Progenitor cell of endocrine pancreas (in vitro differentiated cells): ENCODE measurements at places on chromosomes 1 and 21. TPM values are rescaled to one million over a fixed set of nuclear protein-coding genes. Genes with fewer than 3 reads are reported as not detected.

The NBPF4 gene
- not detected in 2 replicates for total RNA-seq

The SELENON gene
- 79.8 and 87.1 TPM in 2 replicates for total RNA-seq

DNA sequence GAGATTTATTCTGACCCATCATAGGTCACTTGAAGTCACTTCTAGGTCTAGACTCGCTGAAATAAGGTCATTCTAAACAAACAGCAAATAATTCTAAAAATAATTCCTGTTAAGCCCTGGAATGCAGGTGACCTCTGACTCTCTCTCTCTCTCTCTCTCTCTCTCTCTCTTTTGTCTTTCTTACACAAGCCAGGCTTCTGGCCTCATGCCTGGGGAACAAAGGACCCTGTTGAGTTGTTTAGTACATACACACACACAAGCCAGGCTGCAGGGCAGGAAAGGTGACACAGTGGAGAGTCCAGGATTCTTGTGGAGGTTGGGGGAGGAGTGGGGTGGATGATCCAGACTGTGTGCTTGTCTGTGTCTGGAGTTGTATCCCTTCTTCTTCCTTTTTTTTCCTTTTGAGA lies 4.0 kb upstream of the MEX3A start:
- H3K27me3 ChIP-seq: no peaks in the 10 kb centered on the region
- peaks cover 4% of the 10 kb centered on the region for H3K36me3 ChIP-seq
- H3K4me1 ChIP-seq: peaks cover 39% of the 10 kb centered on the region
- peak overlapping the region; percentile 65 for H3K4me3 ChIP-seq
- peak overlapping the region; percentile 97 for H3K27ac ChIP-seq

GRCh38 chr1:39434797-39435395 lies 56.5 kb upstream of the BMP8A start:
- no peak for DNase-seq
- peak overlapping the region; percentile 11 for H3K27ac ChIP-seq
- H3K27me3 ChIP-seq: no peaks in the 10 kb centered on the region
- H3K36me3 ChIP-seq: peaks cover 47% of the 10 kb centered on the region

DNA sequence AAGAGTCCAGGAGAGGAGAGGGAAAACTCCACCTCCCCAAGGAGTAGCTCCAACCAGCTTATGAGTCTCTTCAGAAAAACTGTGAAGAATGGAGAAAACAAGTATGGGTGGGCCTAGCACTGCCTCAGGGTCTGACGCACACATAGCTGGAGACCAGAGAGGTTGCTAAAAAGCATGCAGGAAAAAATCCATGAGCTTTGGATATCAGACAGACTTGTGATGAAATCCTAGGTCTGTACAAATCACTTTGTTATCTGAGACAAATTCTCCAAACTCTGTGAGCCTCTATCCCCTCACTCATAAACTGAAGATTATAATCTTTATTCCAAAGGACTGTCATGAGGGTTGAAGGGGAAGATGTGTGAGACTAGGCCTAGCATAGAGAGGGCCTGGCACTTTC lies 141.5 kb upstream of the FGGY start:
- H3K4me1 ChIP-seq: peaks cover 3% of the 10 kb centered on the region
- H3K27ac ChIP-seq: no peak overlapping the region
- DNase-seq: no peak
- no peaks in the 10 kb centered on the region for H3K36me3 ChIP-seq
- H3K4me3 ChIP-seq: no peak overlapping the region

The DMRTA2 gene
- 0.20 TPM in 1 of 2 replicates, not detected in the other for total RNA-seq

GRCh38 chr1:201128476-201128875 lies 1.5 kb upstream of the ASCL5 start:
- H3K36me3 ChIP-seq: peaks cover 10% of the 10 kb centered on the region
- H3K4me1 ChIP-seq: peaks cover 10% of the 10 kb centered on the region
- H3K27me3 ChIP-seq: peaks cover 22% of the 10 kb centered on the region
- DNase-seq: no peak

DNA sequence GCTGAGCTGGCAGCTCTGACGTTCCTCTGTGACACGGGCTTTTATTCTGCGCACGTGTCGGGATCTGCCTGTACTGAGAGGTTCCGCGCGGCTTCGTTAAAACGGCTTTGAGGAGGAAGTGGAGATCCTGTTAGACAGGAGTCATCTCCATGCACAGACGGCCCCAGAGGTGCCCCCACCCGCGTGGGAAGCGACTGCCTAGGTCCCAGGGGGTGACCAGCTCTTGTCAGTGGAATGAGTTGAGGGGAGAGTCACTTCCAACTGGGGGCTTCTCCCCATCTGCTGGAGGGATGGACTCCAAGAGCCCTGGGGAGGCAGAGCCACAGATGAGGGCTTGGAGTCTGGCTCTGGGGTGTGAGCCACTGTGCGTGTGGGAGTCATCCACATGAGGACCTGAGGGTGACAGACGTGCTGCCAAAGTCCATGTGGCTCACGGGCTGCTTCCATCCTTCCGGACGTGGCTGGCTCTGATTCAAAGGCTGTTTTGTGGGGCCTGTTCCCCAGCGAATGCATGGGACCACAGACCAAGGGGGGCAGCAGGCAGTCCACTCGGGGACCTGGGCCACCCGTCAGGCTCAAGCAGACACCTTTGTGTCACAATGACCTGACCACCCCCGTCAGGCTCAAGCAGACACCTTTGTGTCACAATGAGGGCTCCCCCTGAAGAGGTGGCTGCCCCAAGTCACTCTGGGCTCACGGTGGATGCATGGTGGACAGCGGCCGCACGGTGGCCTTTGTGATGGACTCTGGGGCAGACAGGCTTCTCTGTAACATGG lies 26.8 kb downstream of the PTTG1IP start:
- peaks cover 14% of the 10 kb centered on the region for H3K27me3 ChIP-seq
- H3K36me3 ChIP-seq: peaks cover 12% of the 10 kb centered on the region
- H3K4me3 ChIP-seq: no peak overlapping the region
- no peak for DNase-seq
- peaks cover 6% of the 10 kb centered on the region for H3K4me1 ChIP-seq
